ENCODE measurements at places on chromosomes 5 and 9.

DNA sequence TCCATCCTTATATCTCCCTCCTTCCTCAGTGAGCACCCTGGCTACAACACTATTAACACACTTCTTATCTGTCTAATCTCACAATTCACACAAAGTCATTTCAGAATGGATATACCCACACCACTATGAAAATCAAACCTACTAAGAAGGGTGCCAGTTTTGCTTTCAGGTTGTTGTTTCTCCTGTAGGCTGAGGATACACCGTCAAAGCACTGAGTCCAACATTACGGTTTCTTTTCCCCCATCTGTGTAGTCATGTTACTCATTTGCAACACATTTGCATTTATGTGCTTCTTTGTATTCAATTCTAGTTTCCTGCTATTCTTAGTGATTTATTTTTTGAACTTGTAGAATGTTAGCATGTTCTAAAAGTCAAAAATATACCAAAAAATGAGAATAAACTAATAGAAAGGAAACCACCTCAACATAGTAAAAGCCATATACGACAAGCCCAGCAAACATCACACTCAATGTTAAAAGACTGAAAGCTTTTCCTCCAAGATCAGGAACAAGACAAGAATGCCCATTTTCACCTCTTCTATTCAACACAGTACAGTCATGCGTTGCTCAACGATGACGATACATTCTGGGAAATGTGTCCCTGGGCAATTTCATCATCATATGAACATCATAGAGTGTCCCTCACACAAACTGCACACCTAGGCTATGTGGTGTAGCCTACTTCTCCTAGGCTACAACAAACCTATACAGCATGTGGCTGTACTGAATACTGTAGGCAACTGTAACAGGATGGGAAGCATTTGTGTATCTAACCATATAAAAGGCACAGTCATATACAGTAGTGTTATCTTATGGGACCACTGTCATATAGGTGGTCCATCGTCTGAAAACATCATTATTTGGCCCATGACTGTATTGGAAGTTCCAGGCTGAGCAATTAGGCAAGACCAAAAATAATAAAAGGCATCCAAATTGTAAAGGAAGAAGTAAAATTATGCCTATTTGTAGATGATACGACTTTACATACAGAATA lies 6.3 kb downstream of the ROR2 start:
- no peak for DNase-seq

GRCh38 chr9:129752900-129753729 lies at the start of gene PTGES:
Gene PTGES, minus strand, starts transcription at chr9:129753042. Its CDS starts 30 bp downstream, at chr9:129753012.
- DNase-seq, result no peak

DNA sequence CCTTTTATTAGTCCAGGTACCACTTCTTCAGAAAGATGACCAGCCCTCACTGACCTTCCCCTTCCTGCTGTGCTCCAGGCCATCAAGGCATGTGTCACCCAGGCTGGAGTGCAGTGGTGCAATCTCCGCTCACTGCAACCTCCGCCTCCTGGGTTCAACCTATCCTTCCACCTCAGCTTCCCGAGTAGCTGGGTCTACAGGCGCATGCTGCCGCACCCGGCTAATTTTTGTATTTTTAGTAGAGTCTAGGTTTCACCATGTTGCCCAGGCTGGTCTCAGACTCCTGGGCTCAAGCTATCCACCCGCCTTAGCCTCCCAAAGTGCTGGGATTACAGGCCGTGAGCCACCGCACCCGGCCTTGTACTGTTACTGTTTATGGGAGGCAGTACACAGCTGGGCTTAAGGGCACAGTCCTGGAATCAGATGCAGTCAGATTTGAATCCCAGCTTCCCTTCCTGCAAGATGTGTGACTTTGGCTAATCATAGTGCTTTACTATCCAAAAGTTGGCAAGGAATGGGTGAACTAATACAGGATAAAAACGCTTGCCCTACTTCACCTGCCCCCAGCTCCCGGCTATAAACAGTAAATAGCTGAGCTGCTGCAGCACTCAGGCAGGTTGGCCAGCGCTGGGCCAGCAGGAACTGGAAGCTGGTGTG lies 483 bp upstream of the EIF4EBP3 start:
- DNase-seq, result no peak

DNA sequence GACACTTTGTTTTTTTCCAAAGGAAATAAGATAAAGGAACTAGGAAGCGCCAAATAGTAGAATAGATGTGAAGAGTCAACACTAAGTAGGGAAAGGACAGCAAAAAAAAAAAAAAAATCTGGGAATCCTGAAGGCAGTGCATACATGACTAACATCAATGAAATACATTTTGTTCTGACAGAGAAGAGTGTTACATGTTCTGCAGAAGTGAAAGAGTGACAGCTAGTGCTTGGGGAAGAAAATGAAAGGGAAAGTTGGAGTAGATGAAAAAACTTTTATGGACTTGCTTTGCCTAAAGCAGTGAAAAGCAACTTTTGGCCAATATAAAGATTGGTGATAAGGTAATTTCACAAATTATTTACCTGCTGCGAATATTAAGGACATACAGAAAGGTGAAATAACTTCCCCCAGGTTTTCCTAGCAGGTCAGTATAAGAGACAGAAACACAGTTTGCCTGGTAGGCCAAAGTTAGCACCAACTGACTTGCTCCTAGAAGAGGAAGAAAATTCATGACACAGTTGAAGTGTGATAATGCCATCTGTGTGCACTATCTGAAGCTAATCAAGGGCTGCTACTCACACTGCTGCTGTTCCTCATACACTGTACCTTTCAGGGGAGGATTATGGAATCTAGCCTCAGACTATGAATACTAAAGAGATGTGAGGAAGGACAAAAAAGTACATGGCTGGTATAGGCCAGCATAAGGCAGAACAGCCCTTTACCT lies 38.6 kb downstream of the RANBP6 start:
- DNase-seq, result no peak

DNA sequence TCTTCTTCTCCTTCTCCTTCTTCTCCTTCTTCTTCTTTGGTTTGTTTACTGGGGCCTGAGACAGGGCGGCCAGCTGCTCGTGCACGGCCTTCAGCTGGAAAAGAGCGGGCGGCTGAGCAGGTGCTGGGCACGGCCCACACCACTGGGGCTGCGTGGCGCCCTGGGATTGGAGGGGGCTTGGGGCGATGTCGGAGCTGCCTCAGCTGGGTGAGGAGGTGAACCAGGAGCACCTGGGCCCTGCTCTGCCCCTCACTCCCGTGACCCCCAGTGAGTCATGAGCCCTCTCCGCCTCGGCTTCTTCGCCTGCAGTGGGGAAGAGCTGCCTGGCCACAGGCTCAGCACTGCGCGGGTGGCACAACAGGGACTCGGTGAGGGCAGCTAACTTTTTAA lies 14.9 kb downstream of the BRD3OS start:
- DNase-seq, result no peak

GRCh38 chr5:159324102-159324755 lies 6.1 kb downstream of the IL12B start:
- no peak for DNase-seq

DNA sequence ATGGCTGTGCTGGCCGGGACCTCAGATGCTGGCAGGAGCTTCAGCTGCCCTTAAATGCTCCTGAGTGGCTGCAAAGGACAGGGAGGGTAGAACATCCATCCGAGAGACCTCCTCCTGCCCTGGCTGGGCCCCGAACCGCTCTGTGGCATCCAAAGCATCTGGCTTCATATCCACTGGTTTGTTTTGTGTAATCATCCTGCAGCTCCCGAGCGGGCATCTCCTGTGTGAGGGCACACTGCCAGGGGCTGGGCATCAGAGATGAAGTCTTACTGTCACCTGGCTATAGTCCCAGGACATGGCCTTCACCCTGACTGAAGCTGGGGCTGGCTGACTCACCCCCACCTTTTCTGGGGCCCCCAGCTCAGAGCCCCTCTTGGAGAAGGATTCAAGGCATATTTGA lies 18.5 kb upstream of the NTNG2 start:
- no peak for DNase-seq

- no peak for DNase-seq
Observed at GRCh38 chr9:136531186-136531903, 14.5 kb downstream of the NOTCH1 start.

DNA sequence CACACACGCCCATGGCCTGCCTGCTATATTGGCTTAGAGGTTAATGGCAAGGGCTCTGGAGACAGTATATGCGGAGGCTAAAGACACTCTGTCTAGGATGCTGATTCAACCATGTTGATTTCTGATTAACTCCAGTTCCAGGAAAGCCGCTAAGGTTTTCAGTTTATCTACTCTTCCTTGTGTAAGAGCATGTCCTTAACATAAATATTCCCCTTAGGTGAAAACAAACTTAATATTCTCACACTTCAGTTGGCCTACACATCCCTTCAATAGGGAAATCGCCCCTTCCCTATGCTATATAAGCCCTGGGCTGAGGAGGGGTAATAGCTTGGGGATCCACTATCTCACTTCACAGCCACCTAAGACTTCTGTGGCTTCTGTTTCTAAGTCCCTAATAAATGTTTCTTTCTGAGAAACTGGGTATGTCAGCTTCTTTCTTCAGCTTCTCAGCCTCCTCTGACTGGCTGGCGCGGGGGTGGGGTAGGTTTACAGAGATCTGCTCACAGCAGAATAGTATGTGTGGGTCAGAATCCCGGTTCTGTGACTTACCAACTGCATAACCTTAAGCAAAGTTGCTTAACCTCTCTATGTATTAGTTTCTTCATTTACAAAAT lies 4.3 kb upstream of the GPX3 start:
- no peak for DNase-seq

GRCh38 chr5:7410936-7411511 lies 15.1 kb downstream of the ADCY2 start:
- DNase-seq, result no peak

GRCh38 chr9:138118601-138119071 lies 241.1 kb downstream of the CACNA1B start:
- DNase-seq, result no peak

GRCh38 chr5:168334695-168335094 lies 43.2 kb downstream of the WWC1 start:
- no peak for DNase-seq

DNA sequence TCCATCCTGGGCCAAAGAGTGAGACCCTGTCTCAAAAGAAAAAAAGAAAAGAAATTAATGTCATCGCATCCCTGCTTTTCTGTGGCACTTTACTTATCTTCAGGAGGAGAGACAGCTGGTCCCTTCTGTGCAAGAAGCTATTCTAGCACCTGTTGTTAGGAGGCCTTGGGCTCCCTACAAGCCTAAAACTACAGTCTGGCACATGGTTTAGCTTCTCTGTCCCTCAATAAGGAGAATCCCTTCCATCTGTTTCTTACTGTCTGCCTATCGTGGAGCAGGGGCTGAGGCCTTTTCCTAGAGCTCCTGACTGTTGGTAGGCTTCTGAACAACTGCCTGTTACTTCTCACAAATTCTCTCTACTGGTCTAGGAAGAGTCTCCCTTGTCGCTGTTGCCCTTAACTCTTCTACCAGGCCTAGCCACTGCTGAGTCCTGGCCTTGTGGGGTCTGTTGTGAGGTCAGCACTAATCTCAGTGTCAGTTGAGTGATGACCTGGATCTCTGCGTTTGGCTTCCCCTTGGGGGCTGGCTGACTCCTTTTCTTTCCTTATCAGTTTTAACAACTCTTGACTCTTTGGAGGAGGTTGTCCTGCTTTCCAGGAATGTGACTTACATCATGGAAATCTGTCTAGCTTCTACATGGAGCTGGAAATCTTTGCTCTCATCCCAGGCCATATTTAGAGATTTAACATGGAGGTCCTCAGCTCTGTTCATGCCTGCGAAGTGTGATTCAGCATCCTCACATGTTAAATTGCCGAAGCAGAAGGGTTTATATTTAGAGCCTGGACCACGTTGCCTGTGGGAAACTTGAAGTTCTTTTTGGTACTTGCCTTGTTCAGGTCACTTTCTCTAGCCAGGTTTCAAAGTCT lies 5.7 kb upstream of the GARNL3 start:
- DNase-seq, result no peak

DNA sequence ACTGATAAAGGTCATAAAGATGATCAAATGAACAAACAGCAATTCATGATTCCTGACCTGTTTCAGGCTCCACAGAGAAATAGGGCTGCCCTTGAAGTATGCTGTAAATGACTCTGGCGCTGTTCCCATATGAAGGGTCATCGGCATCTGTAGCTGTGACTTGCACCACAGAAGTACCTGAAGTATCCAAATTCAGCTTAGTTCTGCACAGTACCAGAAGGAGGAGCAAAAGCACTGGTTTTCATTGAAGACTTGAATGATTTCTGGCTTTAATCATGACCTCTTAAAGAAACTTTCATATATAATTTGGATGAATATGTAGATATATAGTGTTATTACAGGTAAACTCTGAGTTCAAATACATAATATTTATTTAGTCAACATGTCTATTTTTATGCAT lies 109.1 kb downstream of the CDH10 start:
- no peak for DNase-seq

DNA sequence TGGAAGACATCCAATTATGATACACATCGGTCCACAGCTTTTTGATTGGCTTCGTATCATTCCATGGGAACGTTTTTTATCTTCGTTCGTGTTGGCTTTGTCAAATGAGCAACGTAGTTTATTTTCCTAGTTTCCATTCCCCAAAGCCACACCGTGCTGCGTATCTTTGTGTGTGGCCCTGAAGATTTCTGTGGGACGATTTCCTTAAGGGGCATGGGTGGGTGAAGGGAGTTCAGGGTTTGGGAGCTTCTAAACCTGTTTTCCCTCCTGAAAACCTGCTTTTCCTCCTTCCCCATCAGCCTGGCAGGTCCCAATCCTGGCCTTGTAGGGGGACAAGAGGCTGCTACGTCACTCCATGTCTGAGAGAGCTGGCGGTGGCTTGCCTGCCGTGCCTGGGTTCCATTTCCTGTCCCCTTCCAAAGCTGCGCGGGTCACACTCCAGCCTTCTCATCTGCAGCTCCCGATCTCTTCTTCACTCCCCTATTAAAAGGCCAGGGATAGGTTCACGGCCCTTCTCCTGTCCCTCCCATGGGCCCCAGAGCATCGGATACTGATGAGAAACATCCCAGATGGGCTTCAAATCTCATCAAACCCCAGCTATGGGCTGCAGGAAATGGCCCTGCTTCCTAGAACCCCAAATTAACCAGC lies 23.5 kb upstream of the ASS1 start:
- no peak for DNase-seq

DNA sequence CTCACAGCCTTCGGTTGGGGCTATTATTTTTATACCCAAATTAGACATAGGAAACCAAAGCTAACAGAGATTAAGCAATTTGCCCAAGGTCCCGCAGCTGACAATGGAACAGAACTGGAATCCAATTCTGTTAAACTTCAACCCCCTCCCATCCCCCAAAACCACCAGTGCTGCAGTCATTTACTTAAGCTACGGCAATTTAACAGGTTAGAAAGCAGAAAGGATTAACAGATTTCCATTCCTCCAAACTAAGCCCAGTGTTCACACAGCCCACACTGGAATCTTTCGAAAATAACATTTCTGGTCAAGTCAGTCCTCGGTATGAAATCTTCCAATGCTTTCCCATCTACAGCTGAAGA lies 1023.1 kb upstream of the DMAC1 start:
- no peak for DNase-seq

- DNase-seq, result no peak
Observed at GRCh38 chr5:961002-961710, 47.4 kb upstream of the NKD2 start.

DNA sequence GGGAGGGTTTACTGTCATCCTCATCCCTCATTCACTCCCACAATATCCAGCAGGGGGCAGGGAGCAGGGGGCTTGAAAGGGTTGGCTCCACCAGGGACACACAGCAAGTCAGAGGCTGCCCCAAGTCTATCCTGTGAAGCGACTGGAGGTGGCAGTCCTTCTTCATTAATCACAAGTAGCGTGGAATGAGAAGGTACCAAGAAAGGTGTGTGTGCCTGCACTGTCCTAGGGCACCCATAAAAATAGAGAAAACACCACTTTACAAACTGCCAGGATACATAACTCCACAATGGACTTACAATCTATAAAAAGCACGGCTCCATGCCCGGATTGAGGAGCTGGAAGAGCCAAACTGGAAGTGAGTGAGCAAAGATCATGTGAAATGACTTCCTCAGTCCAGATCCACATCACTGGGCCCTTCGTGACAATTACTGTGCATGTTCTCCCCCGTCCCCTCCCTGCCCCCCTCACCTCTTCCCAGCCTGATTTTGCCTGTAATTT lies 183.9 kb downstream of the SLIT3 start:
- no peak for DNase-seq

All from activated CD4-positive, CD25-positive, alpha-beta regulatory T cell treated with anti-CD3 and anti-CD28 coated beads, Interleukin-2, amount 50 U/mL, for 16 hours (primary cell).